ENCODE measurements at places on chromosomes 11 and 22.

DNA sequence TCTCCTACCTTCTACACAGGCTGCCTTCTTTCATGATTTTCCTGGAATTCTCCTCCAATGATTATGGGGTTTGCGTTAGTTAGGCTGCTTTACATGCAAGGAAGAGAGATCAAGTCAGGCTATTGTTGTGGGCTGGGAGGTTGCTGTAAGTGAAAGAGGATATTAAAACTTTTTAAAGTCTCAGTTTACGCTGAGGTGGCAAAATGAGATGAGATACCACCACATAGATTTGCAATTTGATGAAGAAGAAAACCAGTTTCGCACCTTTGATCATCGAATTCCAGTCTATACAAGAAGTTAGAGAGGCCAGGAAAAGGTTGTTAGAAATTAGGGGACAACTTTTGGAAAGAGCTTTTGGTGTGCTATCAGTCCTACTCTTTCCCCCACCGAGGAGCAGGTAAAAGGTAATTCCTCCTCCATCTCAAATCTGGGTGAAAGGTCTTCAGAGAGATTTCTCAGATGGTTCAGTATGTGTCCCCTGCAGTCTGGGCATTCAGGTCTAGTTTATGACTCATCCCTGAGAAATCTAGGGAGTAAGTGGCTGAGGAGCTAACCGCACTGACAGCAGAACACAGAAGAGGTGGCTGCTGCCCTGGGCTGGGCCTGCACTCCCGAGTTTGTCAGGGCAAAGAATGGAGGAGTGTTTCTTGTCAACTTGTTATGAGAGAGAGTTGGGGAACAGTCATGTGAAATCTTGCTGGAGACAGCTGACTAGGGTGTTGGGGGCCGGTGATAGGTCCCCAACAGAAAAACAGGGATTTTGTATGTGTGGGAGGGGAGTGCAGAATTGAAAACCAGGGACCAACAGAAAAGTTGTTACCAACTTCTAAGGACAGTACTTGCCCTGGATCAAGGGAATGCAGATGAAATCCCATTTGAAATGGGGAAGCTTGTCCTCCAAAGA, 34.7 kb downstream of the CCDC83 start:
- DNase-seq = peak; percentile 42

DNA sequence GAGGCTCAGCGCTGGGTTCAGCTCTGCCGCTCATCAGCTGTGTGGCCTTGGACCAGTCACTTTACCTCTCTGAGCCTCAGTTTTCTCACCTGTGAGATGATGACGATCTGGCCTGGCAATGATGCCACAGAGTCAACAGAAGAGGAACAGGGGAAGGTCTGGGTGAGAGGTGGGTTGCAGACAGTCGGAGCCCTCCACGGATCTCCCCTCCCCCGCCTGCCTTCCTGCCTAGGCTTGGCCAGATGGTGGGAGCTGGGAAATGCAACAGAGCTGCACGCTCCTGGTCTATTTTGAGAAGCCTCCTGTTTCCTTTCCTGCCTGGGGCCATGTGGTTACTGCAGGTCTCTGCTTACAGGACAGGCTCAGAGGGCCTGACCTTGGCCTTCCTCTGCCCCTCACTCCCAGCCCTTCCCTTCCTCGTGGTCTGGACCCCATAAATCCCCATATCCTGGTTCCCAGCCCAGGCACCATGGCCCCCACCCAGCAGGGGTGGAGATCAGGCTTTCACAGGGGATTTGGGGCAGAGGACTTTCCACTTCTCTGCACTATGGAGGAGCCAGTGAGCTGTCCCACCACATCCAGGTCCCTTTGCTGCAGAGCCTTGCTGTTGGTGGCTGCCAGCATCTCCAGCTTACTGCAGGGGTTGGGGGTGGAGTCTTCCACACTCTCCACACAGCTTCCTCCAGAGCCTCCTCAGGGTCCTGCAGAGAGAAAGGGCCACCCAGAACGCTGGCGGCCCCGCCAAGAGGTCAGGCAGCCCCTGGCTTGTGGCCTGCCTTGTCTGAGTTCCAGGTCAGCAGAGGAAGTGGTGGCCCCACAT, 46.9 kb downstream of the C11orf96 start:
- DNase-seq = no peak

- no peak for DNase-seq
Measured at GRCh38 chr11:82465481-82465880, 268.2 kb downstream of the FAM181B start.

- DNase-seq = no peak
Measured at GRCh38 chr11:133818302-133818701, 27.0 kb downstream of the SPATA19 start.

- no peak for DNase-seq
Measured at GRCh38 chr11:69618237-69618636, 22.7 kb upstream of the CCND1 start.

DNA sequence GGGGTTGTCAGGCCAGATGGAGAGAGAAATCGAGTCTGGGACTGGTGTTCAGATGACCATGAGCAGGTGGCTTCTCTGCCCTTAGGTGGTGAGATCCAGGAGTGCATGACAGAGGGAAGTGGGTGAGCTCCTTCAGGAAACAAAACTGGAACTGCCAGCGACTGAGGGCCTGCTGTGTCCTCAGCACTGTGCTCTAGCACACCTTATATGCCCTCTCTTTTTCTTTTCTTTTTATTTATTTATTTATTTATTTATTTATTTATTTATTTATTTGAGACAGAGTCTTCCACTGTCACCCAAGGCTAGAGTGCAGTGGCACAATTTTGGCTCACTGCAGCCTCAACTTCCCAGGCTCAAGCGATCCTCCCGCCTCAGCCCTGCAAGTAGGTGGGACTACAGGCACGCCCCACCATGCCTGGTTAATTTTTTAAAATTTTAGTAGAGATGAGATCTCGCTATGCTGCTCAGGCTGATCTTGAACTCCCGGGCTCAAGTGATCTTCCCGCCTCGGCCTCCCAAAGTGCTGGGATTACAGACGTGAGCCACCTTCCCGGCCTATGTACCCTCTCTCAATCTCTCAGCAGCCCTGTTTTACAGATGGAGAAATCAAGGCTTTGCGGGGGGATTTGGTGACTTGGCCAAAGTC, 14.8 kb upstream of the RASD2 start:
- no peak for DNase-seq

DNA sequence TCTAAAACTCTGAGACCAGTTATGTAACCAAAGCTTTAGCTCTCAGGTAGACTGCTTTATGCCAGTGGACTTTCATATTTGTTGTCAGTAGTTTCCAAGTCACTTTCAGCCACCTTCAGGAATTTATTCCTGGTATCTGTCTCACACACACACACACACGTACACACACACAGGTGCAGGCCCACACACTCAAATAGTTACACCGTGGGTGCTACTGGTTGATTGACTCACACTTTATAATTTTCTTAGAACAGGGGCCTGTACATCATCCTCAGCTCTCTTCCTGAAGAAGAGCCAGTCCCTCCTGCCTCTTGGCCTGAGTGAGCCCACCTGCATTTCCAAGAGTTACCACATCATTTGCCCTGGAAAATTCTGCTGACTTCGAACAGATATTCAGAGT, 555.2 kb downstream of the SOX6 start:
- DNase-seq = no peak

- DNase-seq = no peak
Measured at GRCh38 chr11:1260620-1261019, 37.8 kb downstream of the MUC5B start.

- no peak for DNase-seq
Measured at GRCh38 chr11:77038825-77039326, 4.7 kb downstream of the B3GNT6 start.

DNA sequence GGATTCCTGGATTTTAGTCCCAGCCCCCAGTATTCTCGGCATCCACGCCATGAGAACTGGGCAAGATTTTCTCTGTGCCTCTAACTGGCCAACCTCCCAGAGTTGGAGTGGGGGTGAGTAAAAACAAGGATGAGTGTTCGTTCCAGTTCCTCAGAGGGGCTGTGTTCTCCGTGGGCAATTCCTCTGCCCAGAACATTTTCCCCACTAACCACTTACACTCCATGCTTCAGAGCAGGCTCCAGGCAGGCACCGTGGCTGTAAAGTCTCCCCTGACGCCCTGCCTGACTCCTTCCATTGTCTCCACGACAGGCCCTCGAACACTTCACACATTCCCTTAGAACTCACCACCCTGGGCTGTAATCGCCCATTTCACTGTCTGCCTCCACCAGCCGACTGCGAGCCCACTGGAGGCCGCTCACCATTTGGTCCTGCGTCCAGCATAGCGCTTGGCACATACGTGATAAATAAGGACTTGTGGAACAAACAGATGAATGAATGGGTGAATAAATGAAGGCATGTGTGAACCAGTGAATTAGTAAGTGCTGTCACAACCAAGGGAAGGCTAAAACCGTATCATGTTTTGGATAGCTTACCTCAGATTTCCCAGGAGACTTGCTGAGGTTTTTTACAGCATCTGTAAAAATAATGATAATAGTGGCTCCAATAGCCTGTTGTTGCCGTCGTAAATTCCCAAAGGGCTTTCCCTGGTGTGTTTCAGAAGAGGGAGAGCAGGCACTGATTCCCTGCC, 6.1 kb downstream of the APLNR start:
- DNase-seq = no peak

GRCh38 chr22:17928391-17928790, 96.0 kb downstream of the MICAL3 start:
- no peak for DNase-seq

DNA sequence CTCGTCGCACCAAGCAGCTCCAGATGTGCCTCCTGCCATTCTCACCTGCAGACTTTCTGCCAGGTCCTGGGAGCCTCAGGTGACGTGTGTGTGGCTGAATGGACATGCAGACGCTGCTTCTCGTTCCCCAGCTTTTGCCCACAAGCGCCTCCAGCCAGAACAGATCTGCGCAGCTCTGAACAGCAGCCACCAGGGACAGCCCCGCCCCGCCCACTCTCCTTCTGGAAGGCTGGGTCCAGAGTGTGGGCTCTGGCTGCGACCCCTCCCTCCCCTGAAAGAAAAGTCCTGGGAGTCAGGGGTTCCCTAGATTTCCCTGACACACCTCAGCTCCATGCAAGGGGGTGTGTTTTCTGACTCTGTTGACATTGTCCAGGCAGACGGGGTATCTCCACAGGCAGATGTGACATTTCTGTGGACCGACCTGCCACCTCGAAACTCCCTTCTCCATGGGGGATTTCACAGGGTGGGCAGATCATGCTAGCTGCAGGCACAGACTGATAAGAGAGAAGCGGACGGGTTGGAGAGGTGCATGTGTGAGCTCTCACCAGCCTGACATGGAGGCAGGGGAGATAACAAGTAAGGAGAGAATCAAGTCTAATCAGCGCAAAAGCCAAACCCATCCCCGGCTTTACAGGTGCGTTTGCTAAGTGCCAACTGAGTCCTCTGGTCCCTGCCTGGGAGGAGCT, 19.8 kb downstream of the SLCO2B1 start:
- no peak for DNase-seq

GRCh38 chr11:118659953-118660680, 19.3 kb downstream of the TREH start:
- no peak for DNase-seq
